CD4-positive, CD25-positive, alpha-beta regulatory T cell (primary cell): ENCODE measurements at places on chromosomes 12 and 14. TPM values are rescaled to one million over a fixed set of nuclear protein-coding genes. Genes with fewer than 3 reads are reported as not detected.

PDE3A gene
- 0.30 TPM for total RNA-seq

PSMC6 gene
- 110 TPM for total RNA-seq

MIP gene
- total RNA-seq: not detected

TESPA1 gene
- 93.8 TPM for total RNA-seq

SRRM4 gene
- not detected for total RNA-seq

RIC8B gene
- total RNA-seq: 16.0 TPM

FSCB gene
- total RNA-seq: not detected

TMEM52B gene
- total RNA-seq: not detected

MUCL1 gene
- total RNA-seq: not detected

CMKLR1 gene
- 1.1 TPM for total RNA-seq

ALDH2 gene
- 1.7 TPM for total RNA-seq

NPC2 gene
- total RNA-seq: 33.1 TPM

CCDC38 gene
- total RNA-seq: not detected

SYNDIG1L gene
- total RNA-seq: not detected

- no peak for DNase-seq
Measured at GRCh38 chr12:95623554-95624170, 72.4 kb upstream of the USP44 start.

GRCh38 chr12:25397001-25397400, 146.3 kb upstream of the KRAS start:
- DNase-seq: no peak

DNA sequence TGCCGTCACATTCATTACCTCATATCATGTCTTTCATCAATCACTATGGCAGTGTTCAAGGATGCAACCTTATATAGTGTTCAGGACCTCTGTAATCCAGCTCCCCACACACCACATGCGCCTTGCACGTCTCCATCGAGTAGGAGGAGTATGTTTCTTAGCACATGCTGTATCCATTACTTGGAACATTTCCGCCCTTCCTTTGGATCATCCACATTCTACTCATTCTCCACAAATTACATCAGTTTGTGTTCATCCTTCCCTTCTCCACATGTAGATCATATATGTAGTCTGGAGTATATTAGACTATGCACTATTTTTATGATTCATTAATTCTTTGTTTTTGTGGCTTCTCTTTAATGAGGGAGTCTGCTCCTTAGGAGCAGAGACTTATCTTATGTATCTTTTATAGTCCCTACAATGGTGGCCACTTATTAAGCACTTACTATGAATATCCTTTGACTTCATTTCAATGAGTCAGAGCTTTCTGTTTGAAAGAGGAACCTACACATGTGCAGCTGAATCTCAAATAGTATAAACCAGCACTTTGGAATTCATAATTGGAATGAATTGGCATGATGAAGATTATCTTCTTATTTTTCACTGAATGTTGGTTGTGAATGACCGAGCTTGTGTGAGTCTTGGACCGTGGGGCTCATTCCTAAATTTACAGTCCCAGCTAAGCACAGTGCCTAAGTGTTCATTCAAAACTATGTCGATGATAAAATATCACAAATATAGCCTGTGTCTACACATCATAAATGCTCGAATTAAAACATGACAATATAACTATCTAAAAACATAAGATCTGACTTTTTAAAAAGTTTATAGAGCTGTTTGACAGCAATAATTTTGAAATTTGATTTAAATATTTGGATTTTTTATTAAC, 30.2 kb upstream of the NPAS3 start:
- no peak for DNase-seq

GRCh38 chr14:54822685-54823084, 79.9 kb downstream of the GCH1 start:
- DNase-seq: no peak

GRCh38 chr12:15152456-15152855, 68.8 kb downstream of the RERG start:
- DNase-seq: no peak

GRCh38 chr12:47867495-47867941, 37.3 kb downstream of the VDR start:
- DNase-seq: no peak

DNA sequence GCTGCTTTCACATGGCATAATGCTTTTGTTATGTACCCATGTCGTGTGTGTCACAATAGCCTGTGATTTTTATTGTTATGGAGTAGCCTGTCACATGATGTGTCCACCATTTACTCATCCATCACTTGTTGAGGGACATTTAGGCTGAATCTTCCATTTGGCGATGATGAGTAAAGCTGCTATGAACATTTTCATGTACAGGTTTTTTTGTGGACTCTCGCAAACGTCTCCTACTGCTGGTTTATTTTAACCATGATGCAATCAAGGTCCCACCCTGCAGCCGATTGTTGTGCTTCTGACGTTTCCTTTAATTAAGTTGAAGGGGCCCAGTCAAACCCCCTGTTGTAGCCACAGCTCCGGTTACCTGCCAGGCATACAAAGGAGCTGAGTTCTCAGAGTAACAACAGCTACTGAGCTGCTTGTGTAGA, 63.2 kb downstream of the ZNF664 start:
- no peak for DNase-seq

DNA sequence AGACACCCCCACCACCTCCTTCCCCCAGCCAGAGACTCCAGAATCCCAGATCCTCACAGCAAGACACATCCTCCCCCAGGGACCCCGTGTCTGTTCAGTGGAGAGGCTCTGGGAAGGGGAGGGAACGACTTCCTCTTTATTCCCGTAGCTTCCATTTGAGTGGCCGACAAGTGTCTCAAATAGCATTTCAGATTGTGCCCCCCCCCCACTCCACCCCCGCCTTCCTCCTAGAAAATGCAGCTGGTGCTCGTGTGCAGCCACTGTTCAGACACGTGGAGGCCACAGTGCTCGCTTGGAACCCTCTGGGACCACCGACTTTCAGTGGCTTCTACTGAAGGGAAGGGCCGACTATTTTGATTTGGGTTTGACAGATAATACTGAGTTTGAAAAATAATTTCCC, 14.3 kb downstream of the PPP2R5C start:
- no peak for DNase-seq

DNA sequence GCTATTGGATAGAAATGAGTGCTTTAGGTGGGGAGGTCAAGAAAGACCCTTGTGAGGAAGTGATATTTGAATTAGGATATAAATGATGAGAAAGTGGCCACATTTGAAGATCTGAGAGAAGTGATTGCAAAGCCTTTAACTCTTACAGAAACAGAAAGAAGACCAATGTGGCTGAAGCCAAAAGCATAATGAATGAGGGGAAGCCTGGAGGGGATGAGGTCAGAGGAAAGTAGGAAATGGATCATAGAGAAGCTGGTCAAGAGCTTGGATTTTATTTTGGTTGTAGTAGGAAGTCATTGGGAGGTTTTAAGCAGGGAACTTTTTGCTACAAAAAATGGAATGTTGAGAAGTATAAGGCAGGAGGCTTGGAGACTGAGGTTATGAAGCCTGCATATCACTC, 3.5 kb upstream of the GYS2 start:
- DNase-seq: no peak

GRCh38 chr14:103707329-103708263, 7.7 kb downstream of the XRCC3 start:
- DNase-seq: no peak

DNA sequence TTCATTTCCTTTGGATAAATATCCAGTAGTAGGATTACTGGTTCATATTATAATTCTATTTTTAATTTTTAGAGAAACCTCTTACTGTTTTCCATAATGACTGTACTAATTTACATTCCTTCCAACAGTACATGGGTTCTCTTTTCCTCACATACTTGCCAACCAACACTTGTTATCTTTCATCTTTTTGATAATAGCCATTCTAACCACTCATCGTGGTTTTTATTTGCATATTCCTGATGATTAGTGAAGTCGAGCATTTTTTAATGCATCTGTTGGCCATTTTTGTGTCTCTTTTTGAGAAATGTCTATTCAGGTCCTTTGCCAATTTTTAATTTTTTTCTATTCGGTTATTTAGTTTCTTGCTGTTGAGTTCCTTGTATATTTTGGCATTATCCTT, 457.7 kb upstream of the PDE3A start:
- no peak for DNase-seq

- DNase-seq: peak; percentile 26
Measured at GRCh38 chr12:30985814-30986452, 59.4 kb downstream of the TSPAN11 start.

- DNase-seq: no peak
Measured at GRCh38 chr14:93055651-93056115, 60.0 kb downstream of the ITPK1 start.

GRCh38 chr14:38623661-38624060, 367.8 kb upstream of the CLEC14A start:
- no peak for DNase-seq

GRCh38 chr12:1830981-1831963, 10.9 kb downstream of the LRTM2 start:
- peak; percentile 11 for DNase-seq

- DNase-seq: no peak
Measured at GRCh38 chr12:9808504-9808903, 18.8 kb upstream of the KLRF1 start.

DNA sequence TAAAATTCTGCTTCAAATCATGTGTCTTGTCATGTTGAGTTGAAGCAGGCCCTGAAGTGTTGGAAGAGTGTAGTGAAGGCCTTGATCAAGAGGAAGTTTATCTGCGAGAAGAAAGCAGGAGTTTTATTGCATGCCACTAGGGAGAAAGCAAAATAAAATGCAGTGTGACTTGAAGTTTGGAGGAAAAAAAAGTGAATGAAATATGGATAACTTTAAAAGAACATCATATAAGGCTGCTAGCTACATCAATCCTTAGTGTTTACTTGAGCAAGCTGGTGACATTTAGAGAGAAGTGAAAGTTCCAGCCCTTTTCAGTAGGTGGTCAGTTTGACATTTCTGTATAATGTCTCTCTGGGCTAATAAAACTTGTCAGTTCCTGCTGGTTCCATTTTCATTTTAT, 841.1 kb downstream of the TMTC2 start:
- DNase-seq: no peak

- DNase-seq: no peak
Measured at GRCh38 chr12:95424271-95424994, 49.5 kb upstream of the METAP2 start.

DNA sequence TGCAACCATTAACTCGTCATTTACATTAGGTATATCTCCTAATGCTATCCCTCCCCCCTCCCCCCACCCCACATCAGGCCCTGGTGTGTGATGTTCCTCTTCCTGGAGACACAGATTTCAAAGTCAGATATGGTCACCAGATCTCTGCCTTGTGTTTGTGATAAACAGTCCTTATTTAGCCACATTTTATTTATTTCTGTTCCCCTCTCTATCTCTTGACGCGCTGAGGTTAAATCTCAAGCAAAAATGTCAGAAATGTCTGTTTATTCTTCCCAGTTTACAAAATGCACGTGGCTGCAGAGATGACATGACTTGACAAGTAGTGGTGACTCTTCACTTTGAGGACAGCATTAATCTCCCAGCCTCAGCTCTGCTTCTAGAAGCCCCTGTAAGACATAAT, 11.5 kb upstream of the RASSF3 start:
- DNase-seq: no peak

GRCh38 chr14:76696791-76697190, 64.5 kb upstream of the VASH1 start:
- no peak for DNase-seq

DNA sequence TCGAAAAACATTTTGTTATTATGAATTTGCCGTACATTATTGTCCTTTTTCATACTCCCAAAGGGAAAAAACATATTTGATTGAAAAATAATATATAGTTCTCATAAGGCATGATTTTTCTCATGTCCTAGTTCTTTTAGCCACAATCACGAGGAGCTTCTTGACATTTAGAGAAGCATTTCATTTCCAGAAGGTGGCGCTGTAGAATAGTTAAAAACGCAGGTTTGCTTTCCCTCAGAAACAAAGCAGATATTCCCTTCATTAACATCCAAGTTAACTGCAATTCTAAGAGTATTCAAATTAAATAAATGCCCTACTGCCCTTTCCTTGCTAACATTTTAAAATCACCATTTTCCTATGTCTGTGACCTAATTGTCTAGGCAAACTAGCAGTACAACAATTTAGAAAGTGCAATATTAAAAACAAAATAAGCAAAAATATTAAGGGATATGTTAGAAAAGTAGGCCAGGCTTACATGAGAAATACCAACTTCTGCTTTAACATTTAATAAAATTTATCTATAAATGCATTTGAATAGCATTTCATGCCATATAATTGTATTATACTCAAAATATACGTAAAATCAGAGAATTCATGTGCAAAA, 10.9 kb upstream of the PIK3C2G start:
- peak; percentile 1 for DNase-seq

DNA sequence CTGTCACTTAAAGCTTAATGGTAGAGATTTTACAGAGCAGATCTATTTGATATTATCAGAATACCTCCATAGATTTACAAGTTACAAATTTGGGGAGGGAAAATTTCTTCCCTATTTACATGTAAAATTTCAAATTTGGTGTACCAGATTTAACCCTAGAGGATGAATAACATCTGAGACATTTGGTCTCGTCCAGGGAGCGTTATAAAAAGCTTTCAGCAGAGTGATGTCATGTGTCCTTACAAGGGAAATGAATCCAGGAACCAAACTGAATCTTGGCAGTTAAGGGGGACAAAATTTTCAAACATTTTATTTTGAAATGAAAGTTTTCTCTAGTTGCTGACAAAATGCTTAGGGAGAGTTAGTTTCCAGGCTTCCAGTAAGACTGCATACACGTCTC, 4.5 kb upstream of the CDK17 start:
- no peak for DNase-seq

GRCh38 chr12:66270613-66271012, 31.7 kb upstream of the HELB start:
- DNase-seq: no peak

GRCh38 chr12:117261247-117261646, 71.0 kb upstream of the FBXO21 start:
- no peak for DNase-seq
